ENCODE measurements at places on chromosomes 5 and 9.

DNA sequence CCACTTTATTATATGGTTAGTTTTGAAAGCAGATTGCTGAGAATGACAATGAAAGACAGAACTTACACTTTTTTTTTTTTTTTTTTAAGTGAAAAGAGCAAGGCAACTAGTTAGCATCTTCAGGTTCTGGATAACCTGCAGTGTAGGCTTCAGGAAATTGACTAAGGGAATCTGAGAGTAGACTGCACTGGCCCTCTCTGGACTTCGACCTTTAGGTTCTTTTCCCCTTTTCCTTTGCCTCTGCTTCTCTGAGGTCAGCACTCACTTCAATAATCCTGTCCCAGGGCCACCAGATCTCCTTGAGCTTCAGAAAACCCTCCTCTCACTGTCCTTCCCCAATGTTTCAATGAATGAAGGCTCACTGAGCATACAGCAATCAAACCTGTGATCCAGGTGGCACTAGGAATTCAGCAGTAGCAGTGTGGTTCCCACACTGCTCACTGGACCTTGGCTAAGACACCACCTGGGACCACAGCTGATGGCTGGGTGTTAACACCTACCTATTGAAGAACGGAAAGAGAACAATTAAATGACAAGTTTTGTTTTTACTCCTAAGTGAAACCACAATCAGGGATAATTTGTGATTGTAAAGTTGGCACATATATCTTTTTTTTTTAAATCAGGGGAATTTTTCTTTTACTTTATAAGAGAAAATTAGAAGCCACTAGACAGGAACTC lies 85.8 kb upstream of the IL6ST start:
- no peak for DNase-seq

- no peak for DNase-seq
Measured at GRCh38 chr5:173872957-173873305, 15.2 kb upstream of the CPEB4 start.

DNA sequence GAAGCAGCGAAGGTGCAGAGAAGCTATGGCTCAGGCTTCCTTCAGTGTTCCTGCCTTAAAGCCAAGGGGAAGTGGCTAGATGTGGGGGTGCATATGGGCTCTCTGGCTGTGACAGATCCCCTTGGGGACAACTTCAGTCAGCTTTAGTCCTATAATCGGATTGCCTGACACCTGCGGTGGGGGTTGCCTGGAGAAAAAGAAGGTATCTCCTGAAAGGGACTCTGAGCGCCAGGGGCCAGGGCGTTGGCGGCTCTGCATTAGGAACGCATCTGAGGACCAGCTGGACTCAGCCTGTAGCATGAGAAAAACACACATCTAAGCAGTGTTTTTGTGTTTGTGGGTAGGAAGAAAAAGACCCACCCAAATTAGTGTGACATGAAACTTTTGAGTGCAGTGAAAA lies 84.3 kb upstream of the OTULINL start:
- no peak for DNase-seq

DNA sequence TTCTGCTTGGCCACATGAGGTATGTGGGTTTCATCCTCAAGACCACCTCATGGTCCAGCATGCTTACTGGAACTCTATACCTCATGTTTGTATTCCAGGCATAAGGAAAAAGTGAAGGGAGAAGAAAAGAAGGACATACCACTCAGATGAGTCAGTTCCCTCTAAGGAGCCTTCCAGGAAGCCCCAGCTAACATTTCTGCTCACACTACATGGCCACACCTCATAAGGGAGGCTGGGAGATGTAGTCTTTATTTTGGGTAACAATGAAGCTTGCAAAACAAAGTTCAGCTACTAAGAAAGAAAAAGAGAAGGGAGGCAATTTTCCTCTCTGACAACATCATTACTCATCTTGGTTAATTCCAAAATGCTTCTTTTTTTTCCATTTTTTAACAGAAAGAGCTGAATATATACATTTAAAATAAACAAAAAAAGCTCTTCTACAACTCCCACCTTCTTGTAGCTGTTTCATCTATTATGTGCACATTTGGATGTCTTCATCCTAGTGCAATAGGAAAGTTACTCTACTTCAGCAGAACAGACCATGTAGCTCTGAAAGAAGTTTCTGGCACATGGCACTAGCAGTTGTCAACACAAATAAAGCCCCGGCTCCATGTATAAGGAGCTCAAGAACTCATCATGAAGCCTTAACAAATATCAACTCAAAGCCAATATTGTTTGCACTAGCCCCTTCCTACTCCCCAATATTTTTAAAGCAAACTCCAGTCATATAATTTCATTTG lies 123.6 kb upstream of the CCDC112 start:
- no peak for DNase-seq

- DNase-seq = no peak
Measured at GRCh38 chr5:137658324-137658723, 77.6 kb downstream of the KLHL3 start.

- DNase-seq = no peak
Measured at GRCh38 chr5:6188344-6188743, 190.0 kb downstream of the MED10 start.

GRCh38 chr9:2663461-2664173 lies 42.0 kb downstream of the VLDLR start:
- no peak for DNase-seq

DNA sequence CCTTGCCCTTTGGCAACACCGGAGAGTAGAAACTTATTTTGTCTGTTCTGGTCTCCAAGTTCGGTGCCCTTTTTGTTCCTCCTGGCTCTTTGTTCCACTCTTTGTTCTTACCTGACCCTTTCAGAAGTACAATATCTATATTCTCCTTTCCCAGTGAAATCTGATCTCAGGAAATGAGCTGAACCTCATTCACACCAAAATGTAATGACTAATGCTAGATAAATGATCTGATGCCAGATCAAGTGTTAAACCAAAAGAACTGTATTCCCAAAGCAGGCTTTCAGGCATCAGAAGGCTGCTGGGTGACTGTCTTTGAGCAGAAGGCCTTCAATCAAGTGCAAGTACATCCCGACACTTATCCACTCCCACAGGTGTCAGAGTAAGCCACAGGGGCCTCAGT lies 156.4 kb downstream of the SPOCK1 start:
- no peak for DNase-seq

DNA sequence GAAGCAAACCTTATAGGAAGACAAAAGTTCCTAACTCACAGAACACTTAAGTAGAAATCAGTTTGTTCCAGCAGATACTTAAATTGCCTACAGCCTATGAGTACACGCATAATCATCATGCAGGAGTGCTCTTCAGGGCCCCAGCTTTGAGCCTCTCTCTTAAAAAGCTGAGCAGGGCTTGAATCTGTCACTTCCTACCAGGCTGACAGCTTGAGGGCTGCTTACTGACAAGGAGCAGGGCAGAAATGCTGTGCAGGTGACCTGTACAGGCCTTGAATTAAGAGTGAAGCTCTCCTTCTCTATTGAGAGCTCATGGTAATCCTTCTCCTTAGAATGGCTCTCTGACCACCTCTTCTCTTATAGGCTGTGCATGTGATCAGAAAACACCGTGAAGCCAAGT lies 66.5 kb upstream of the MAST4 start:
- DNase-seq = no peak

- no peak for DNase-seq
Measured at GRCh38 chr9:95055851-95056551, 261.5 kb downstream of the FANCC start.

DNA sequence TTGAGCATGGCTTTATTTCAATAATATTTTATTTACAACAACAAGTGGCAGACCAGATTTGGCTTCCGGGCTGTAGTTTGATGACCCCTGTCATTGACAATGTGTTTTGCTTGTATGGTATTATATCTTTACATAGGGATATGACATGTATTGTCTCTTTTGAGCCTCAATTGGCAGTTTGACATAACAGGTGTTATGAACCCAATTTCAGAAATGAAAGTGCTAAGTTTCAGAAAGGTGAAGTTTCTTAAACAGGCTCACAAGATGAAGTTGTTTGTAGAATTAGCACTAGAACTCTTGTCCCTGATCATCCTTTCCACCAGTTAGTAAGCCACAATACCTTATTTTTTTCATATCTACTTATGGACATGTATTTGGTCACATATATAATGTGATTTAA lies 303.0 kb upstream of the GRIA1 start:
- no peak for DNase-seq

GRCh38 chr9:93072383-93072795 lies 13.9 kb downstream of the SUSD3 start:
- DNase-seq = no peak

GRCh38 chr5:154071799-154072413 lies 33.1 kb downstream of the MFAP3 start:
- no peak for DNase-seq

DNA sequence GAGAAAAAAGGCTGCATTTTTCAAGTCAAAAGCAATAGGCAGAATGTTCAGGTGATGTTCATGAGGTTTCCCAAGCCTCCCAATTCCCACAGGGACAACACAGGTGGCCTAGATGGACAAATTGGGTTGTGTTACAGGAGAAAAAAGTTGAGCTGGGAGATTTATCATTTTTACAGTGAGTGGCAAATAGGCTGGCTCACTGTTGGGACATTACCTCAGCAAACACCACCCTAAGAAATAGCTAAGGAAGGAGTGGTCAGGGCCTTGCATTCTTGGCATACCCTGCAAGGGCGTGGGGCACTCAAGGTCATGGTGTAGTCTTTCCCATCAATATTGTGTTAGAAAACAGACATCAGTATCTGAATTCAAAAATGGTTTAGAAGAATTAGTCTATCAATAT lies 23.3 kb upstream of the CPLANE1 start:
- no peak for DNase-seq

DNA sequence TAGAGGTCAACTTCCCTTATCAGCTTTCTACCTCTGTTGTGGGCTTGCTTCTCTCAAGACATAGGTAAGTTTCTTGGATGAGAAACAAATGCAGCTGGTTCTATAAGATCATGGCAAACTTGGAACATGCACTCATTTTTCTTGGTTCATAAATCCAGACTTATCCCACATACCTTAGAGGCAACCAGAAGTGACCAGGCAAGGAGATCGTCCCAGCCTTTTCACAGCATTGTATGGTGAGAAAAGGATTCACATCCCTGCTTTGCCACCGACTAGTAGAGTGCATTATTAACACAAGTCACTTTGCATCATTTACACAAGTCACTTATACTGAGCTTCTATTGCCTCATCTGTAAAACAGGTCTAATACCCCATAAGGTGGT lies 35.4 kb downstream of the LHFPL2 start:
- no peak for DNase-seq

DNA sequence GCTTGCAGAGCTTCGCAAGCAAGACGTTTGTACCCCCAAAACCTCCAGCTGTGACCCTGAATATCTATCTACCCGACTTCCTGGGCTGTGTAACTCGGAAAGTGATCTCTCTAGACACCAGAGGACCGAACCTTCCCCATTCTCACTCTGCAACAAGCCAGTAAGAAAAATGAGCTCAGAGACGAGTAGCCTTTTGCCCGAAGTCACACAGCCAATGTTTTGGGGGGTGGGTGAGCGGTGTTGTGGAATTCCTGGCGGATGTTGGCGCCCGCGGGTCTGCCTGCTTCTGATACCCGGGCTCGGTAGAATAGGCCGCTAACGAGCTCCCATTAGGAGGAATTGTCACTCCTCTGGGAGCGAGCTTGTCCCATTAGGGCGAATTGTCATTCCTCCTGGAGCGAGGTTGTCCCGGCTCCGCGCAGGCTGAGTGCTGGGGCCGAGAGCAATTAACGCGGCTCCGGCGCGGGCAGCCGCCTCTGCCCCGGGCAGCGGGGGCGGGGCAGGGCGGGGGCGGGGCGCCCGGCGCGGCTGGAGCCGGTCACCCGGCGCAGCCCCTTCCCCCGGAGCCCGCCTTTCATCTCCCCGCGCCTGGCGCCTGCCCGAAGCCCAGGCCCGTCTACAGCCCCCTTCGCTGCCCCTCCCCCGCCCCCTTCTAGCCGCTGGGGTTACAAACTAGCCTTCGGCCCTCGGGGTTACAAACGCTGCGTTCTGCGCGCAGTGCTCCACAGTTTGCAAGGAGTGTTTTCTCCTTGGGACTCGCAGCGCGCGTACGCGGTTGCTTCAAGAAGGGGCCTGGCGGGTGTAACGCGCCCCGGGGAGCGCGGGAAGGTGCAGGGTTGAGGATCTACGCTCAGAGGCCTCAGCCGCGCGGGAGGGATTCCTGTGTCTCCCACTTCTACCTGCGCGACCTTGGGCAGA lies 3.5 kb upstream of the MSX2 start:
- DNase-seq = no peak

GRCh38 chr9:117247266-117247665 lies 167.6 kb downstream of the ASTN2 start:
- no peak for DNase-seq

DNA sequence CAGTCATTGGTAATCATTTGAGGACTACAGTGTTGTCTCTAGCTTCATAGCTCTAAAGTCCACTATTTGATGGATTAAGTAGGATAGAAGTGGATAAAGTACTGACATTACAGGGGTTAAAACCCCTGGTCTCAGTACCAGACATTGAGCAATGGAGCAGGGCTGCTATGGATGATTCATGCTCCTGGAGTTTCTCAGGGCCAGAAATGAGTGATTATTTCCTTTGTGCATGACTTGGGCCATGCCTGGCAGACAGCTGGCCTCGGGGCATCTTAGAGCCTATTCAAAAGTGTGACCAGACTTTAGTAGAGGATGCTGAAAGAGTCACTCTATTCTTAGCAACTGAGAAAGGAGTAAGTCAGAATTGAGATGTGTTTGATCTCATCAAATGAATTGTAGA lies 350.7 kb upstream of the TLE4 start:
- DNase-seq = no peak

DNA sequence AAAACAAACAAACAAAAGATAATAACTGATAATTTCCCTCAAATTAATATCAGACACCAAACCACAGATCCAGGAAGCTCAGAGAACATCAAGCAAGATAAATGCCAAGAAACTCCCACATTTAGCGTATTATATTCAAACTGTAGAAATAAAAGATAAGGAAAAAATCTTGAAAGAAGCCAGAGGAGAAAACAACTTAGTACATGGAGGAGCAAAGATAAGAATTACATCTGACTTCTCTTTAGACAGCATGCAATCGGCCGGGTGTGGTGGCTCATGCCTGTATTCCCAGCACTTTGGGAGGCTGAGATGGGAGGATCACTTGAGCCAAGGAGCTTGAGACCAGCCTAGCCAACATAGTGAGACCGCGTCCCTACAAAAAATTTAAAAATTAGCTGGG lies 17.2 kb upstream of the MLANA start:
- no peak for DNase-seq

DNA sequence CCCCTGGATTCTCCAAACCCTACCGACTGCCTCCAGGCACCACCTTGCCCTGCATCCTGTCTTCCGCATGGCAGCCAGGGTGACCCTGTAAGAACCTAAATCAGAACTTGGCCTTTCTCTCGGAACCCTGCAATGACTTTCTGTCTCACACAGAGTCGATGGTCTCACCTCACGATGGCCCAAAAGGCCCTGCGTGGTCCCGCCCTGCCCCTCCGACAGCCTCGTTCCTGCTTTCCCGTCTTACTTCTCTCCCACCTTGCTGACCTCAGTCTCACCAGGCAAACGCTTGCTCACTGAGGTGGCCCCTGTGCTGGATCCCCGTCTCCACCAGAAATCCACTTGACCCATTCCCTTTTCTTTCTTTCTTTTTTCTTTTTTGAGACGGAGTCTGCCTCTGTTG lies 142.7 kb upstream of the PHYKPL start:
- DNase-seq = no peak

All from stimulated activated CD4-positive, alpha-beta T cell treated with anti-CD3 and anti-CD28 coated beads, Interleukin-2, amount 100 ng/mL, for 4 hours (primary cell).